Left lung (tissue), 14 donors: ENCODE measurements at places on chromosomes 13 and 19.
A peak's percentile ranks its signal among the peaks of the same experiment; 100 is the strongest.

DNA sequence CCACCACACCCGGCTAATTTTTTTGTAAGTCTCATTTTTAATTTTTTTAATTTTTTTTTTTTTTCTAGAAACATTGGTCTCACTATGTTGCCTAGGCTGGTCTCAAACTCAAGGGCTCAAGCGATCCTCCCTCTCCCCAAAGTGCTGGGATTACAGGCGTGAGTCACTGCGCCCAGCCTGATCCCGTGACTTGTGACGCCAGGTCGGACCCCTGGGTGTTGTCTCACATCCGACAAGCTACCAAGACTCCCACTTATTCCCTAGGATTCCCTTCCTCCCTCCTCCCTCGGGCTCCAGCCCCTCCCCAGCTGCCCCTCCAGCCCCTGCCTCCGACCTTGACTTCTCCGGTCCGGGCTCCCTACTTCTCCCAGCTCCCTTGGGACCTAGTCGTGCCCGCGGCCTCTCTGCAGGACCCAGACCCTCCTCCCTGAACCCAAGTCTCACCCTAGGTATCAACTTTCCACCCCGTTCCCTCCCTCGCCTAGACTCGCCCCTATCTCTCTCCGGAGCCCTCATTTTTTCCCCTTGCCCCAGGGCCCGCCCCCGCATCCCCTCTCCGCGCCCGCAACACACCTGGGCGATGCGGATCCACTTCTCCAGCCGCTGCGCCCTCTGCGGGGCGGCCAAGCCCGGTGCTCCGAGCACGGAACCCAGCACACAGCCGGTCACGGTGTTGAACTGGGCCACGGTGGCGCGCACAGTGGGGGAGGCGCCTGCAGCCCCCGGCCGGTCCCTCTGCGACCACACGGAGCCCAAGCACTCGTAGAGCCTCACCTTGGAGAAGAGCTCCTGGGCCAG, 13.1 kb downstream of the RGL3 start:
- H3K4me1 ChIP-seq: peaks cover 14% of the 10 kb centered on the region
- no peak overlapping the region for H3K27ac ChIP-seq
- no peaks in the 10 kb centered on the region for H3K36me3 ChIP-seq

DNA sequence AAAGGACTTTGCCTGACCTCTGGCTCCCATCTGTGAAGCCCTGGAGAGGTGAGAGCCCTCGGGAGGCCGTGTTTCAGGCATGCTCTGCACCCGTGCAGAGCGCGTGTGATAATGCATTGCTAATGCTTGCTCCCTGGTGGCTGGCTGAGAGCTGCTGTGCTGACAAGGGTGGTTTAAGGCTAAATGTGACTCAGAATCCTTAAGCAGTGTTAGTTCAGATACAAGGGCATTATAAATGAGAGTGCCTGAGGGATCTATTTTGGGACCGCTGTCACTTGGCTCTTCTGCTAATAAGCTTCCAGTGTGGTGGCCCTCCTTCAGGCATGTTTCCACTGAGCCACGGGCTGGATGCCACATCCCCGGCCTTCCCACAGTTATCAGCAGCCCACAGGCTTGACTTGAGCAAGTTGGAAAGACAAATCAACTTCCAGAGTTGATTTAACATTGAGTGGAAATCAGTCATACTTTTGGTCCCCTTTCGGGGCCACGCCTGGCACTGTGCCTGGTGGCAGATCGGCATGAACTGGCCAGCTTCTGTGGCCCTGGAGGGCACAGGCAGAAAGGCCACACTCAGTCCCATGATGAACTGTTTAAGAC, 17.0 kb downstream of the ALOX5AP start:
- no peak overlapping the region for H3K4me3 ChIP-seq
- H3K36me3 ChIP-seq: no peaks in the 10 kb centered on the region
- H3K4me1 ChIP-seq: no peaks in the 10 kb centered on the region
- DNase-seq: no peak
- H3K27ac ChIP-seq: no peak overlapping the region
- H3K27me3 ChIP-seq: no peaks in the 10 kb centered on the region

DNA sequence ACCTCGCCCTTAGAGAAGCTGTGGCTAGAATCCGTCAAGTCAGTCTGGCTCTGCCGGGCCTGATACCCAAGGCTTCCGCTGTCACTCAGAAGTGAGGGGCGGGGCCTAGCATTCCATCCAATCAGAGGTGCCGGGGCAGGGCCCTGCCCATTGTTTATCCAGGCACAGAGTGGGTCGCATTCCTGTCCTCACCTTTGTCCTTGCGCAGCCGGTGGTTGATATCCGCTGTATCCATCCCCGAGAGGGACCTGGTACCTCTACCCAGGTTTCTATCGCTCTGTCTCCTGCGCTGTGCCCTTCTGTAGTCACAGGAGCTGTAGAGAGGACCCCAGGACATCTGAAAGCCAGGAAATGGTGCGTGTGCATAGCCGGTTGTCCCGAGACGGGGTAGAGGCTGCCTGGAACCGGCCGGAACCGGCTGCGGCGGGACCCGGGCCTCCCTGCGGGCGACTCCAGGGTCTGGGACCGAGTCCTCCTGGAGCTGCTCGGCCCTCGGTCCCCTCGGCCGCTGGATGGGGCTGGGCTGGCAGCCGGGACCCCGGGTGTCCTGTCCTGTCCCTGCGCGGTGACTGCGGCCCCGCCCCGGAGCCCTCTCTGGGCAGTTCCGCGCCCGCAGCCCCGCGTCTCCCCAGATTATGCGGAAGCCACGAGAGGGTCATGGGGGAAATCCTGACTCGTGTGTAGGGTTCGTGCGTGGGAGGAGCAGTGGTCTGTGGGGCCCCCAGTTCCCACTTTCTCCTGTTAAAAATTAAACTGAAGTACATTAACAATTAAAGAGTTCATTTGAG, at the start of gene ZNF763:
Gene ZNF763, plus strand, starts transcription at position 183 of the 788 bp plus-strand sequence. Its CDS starts 169 bp downstream, at position 352.
- peak; percentile 92 for DNase-seq
- H3K27me3 ChIP-seq: no peaks in the 10 kb centered on the region
- H3K27ac ChIP-seq: peak within 1 kb of the TSS; percentile 97
- H3K4me3 ChIP-seq: peak within 1 kb of the TSS; percentile 80
- H3K36me3 ChIP-seq: no peaks in the 10 kb centered on the region

GRCh38 chr13:110129539-110130186, 177.3 kb downstream of the COL4A1 start:
- H3K4me3 ChIP-seq: no peak overlapping the region
- H3K27ac ChIP-seq: no peak overlapping the region
- H3K27me3 ChIP-seq: no peaks in the 10 kb centered on the region
- H3K4me1 ChIP-seq: peaks cover 18% of the 10 kb centered on the region
- no peaks in the 10 kb centered on the region for H3K36me3 ChIP-seq

GRCh38 chr13:112626124-112626523, 38.2 kb upstream of the TUBGCP3 start:
- DNase-seq: no peak
- no peak overlapping the region for H3K4me3 ChIP-seq
- H3K4me1 ChIP-seq: no peaks in the 10 kb centered on the region
- no peak overlapping the region for H3K27ac ChIP-seq
- no peaks in the 10 kb centered on the region for H3K27me3 ChIP-seq

GRCh38 chr13:19927117-19927748, 31.3 kb upstream of the ZMYM2 start:
- no peak overlapping the region for H3K27ac ChIP-seq
- H3K4me3 ChIP-seq: no peak overlapping the region
- H3K27me3 ChIP-seq: no peaks in the 10 kb centered on the region

DNA sequence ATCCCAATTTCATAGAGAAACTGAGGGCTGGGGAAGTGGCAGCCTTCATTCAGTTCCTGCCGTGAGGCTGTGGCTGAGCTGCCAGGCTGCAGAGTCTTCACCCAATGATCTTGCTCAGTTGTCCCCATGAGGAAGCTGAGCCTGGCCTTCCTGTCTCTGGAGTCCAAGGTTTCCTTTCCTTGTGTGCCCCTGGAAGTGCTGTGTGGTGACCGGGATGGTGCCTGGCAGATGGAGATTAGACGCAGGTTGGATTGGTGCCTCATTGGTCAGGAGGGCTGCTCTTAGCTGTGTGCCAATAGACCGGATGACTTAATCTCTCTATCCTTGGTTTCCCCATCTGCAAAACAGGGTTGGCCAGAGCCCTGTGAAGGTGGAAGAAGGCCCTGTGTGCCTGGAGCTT, 24.6 kb downstream of the DNM2 start:
- H3K4me1 ChIP-seq: peaks cover 87% of the 10 kb centered on the region
- no peak overlapping the region for H3K4me3 ChIP-seq
- peak overlapping the region; percentile 69 for H3K27ac ChIP-seq
- H3K27me3 ChIP-seq: no peaks in the 10 kb centered on the region

GRCh38 chr19:50686310-50687032, 33.1 kb downstream of the SHANK1 start:
- no peaks in the 10 kb centered on the region for H3K36me3 ChIP-seq
- peaks cover 7% of the 10 kb centered on the region for H3K27me3 ChIP-seq
- no peak overlapping the region for H3K27ac ChIP-seq
- no peak overlapping the region for H3K4me3 ChIP-seq

DNA sequence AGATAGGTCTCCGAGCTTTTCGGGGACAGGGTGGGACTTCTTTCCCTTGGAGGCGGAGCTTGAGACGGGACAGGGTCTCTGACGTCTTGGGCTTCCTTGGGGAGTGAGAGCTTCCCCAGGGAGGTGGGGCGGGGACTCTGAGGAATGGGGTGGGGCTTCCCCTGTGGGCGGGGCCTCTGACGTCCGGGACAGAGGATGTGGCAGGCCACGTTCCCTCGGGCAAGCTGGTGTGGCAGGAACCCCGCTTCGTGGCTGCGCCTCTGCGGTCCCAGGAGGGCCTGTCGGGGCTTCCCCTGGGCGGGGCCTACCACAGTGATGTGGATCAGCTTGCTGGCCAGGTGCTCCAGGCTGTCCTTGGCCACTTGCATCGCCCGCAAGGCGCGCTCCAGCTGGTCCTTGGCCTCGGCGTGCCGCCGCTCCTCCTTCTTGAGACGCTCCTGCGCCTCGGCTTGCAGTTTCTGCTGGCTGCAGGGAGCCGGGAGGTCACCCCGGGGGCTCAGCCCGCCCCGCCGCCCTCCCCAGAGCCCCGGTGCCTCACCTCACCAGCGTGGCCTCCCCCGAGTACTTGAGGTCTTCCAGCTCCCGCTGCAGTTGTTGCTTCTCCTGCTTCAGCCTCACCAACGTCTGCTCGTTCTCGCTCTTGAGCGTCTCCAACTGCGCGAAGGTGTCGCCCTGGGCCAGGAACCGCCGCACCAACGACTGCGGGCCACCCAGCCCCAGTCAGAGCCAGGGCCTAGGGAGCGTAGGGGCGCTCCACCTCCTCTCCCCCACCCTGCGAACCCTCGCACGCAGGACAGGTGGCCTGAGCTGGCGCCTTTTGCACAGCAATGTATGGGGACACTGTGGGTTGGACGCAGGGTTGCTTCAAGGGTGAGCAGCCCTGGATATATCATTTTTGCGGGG, 3.3 kb upstream of the RGL3 start:
- H3K27me3 ChIP-seq: peaks cover 4% of the 10 kb centered on the region
- peaks cover 17% of the 10 kb centered on the region for H3K4me1 ChIP-seq
- DNase-seq: no peak
- no peaks in the 10 kb centered on the region for H3K36me3 ChIP-seq
- H3K27ac ChIP-seq: peak overlapping the region; percentile 20

DNA sequence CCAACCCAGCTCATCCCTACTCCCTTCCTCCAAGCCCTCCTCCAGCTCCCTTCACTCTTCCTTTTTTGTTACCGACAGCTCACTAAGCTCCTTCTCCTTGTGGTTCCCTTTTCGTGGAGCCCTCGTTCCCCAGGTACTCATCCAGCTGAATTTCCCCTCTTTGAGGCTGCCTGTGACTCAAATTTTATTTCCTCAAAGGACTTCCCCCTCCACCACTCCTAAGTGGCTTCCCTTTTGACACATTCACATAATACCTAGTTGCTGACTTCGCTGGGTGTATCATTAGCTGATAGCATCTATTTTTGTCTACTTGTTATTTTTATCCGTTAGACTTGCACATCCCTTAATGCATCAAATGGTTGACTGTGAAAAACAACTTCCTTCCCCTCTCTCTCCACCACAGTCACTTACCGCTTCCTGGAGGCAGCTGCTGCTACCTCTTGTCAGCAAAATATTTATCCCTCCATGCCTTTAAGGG, 14.5 kb downstream of the FFAR2 start:
- H3K4me3 ChIP-seq: no peak overlapping the region
- DNase-seq: no peak
- H3K4me1 ChIP-seq: peaks cover 69% of the 10 kb centered on the region
- no peaks in the 10 kb centered on the region for H3K27me3 ChIP-seq

GRCh38 chr19:17726964-17727773, 7.9 kb downstream of the MAP1S start:
- no peak overlapping the region for H3K27ac ChIP-seq
- no peak overlapping the region for H3K4me3 ChIP-seq
- no peak for DNase-seq
- H3K4me1 ChIP-seq: peaks cover under 1% of the 10 kb centered on the region
- peaks cover 97% of the 10 kb centered on the region for H3K36me3 ChIP-seq

- H3K27me3 ChIP-seq: no peaks in the 10 kb centered on the region
- H3K4me1 ChIP-seq: no peaks in the 10 kb centered on the region
- no peak for DNase-seq
- H3K27ac ChIP-seq: no peak overlapping the region
- H3K4me3 ChIP-seq: no peak overlapping the region
These were observed 910.8 kb upstream of the SLITRK6 start for GRCh38 chr13:86710013-86710412.

DNA sequence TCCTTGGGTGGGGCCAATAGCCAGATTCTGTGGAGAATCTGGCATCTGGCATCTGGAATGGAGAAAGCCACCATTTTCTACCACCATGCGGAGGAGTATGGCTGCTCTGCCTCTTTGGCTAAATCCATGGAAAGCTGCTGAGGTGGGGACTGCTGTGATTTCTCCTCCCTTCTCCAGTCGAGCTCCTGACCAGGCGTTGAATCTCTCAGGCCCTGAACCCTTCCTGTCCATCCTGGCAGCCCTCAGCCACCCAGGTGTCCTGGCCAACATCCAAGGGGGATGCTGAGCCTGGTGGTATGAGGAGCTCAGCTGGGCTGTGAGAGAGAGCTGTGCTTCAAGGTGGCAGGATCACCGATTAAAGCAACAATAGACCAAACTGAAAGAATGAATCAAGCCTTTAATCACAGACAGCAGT, 17.4 kb upstream of the SIGLEC6 start:
- no peak overlapping the region for H3K4me3 ChIP-seq
- H3K27me3 ChIP-seq: no peaks in the 10 kb centered on the region
- H3K4me1 ChIP-seq: no peaks in the 10 kb centered on the region
- no peaks in the 10 kb centered on the region for H3K36me3 ChIP-seq

DNA sequence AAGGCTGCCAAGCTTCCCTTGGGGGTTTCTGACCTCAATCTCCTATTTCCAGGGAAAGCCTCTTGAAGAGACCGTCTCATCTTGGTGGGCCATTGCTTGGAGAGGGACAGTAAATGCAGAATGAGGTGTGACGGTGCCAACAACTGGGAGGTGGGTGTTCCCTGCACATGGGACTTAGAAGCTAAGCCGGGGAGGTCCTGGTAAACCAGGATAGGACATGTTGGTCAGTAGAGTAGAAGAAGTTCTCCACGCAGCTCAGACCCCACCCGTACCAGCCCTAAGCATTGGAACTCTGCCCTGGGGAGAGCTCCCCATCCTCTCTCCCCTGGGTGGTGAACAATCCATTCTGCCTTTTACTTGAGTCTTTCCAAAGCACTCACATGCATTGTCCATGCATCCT, 92.0 kb downstream of the SOX1 start:
- H3K27ac ChIP-seq: no peak overlapping the region
- no peaks in the 10 kb centered on the region for H3K4me1 ChIP-seq

DNA sequence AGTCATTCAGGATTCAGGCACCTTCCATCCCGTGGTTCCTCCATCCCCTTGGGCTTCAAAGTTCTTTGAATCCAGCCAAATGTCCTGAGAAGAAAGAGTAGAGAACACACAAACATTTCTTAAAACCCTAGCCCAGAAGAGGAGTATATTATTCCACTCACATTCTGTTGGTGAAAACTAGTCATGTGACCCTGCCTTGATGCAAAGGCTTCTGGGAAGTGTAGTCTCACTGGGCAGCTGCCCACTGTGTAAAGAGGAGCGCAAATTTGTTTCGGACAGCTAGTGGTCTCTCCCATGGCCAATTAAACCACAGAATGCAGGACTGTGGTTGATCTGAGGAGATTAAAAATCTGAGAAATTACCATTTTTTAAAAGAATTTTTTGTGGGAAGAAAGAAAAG, 304.4 kb downstream of the SUCLA2 start:
- no peak overlapping the region for H3K4me3 ChIP-seq
- no peaks in the 10 kb centered on the region for H3K27me3 ChIP-seq
- H3K36me3 ChIP-seq: no peaks in the 10 kb centered on the region
- no peak for DNase-seq
- no peak overlapping the region for H3K27ac ChIP-seq
